NCI-H187 (cell line): ENCODE measurements at places on chromosomes 5 and 9.

GRCh38 chr5:151183456-151184245 is 26.1 kb upstream of the ANXA6 start:
- no peak for DNase-seq

- no peak for DNase-seq
Measured at GRCh38 chr5:310941-311434, 10.5 kb upstream of the AHRR start.

GRCh38 chr5:106766916-106767315 is 903.8 kb downstream of the EFNA5 start:
- DNase-seq, result no peak

- no peak for DNase-seq
Measured at GRCh38 chr5:169051351-169051750, 249.6 kb downstream of the SLIT3 start.
